ENCODE measurements at places on chromosomes 12 and 14.

DNA sequence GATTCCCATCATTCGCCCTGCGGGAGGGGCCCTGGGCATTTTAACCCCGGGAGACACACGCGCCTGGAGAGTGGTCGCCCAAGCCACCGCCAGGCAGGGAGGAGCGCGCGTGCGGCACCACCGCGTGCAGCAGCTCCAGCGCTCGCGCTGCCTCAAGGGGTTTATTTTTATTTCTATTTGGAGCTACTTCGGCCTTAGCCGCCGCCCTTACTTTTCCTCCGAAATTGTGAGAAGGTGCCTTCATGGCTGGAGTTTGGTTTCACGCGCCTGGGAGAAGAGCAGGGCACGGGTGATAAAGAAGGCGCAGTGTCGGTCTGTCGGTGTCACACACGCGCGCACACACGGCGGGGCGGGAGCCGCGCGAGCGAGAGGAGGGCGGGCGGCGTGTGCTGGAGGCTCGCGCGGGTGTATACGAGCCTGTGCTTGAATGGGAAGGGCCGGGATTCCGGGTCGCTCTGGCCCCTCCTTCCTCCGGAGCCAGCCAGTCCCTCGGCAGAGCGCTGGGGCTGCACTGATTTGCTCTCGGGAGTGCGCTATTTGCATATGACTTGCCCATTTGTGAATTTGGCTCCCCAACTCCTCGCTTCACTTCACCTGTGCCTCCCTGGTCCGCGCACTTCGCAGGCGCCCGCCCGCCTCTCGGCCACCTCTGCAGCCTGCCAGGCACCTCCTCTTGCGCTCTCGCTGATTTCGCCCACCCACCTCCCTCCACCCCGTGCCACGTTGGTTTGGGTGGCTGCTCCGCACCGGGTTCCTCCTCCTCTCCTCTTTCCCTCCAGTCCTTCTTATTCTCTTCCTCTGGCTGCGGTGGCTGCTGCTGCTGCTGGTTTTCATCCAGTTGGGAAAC, 932.3 kb downstream of the DIO2 start:
- DNase-seq: peak; percentile 21

DNA sequence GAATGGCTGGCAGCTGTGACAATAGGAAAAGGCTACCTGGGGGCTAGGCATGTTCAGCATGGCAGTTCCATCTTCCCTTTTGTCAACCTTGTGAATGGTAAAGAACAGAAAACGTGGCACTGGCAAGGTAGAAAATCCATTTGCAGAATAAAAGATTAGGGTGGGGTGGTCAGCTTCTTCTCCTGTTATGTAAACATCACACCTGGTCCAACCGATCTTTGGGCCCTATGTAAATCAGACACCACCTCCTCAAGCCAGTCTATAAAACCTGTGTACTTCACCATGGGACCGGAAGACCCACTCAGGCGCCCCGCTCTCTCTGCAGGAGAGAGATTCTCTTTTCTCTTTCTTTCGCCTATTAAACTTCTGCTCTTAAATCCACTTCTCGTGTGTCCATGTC, 19.6 kb upstream of the TMEM30B start:
- DNase-seq: no peak

GRCh38 chr12:131703161-131703560, 7.7 kb upstream of the SFSWAP start:
- no peak for DNase-seq

DNA sequence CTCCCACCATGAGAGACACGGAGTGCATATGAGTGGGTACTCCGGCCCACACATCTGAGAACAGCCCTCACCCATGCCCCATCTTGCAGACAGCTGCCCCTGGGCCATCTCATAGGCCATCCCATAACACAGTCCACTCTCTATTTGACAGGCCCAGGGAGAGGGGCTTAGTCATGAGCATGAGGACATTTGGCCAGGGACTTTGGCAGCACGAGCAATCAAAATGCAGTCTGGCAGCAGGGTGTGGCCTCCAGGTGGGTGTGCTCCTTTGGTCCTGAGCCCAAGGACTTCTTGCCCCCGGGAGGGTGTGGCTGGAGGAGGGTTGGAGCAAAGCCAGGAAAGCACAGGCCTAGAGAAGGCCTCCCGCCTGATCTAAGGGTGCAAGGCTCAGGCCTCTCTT, 25.6 kb downstream of the EMP1 start:
- DNase-seq: no peak

GRCh38 chr12:6771091-6771495, 1.2 kb upstream of the LAG3 start:
- no peak for DNase-seq

- no peak for DNase-seq
These were observed 124.4 kb upstream of the RTL1 start for GRCh38 chr14:101027966-101028365.

DNA sequence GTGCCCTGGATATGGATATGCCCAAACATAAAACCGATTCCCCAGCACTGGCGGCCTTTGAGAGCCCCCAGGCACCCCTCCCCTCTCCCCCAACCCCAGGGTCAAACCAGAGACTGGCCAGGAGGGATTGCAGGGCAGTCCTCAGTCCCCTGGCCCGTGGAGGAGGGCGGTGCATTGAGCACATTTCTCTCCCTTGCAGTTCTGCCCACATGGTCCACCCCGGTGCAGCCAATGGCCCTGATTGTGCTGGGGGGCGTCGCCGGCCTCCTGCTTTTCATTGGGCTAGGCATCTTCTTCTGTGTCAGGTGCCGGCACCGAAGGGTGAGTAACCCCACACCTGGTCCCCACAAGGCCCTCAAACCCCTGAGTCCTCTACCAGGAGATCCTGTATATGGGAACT, 3.4 kb upstream of the GPR162 start:
- no peak for DNase-seq

DNA sequence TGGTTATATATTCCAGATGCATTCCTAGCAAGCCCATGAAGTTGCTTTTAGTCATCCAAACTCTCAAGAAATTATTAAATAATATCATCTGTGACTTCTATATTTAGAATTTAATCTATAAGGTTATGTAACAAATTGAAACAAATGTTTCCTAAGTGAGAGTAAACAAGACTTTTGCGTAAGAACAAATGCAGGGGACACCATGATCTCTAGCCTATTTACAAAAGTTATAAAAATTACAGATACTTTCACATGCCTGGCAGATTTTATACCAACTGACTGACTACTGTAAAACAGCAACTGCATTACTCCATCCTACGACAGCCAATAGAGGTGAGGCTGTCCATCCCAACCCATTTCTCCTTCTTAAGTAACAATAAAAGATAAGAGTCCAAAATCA, 20.4 kb upstream of the DIO2 start:
- no peak for DNase-seq

DNA sequence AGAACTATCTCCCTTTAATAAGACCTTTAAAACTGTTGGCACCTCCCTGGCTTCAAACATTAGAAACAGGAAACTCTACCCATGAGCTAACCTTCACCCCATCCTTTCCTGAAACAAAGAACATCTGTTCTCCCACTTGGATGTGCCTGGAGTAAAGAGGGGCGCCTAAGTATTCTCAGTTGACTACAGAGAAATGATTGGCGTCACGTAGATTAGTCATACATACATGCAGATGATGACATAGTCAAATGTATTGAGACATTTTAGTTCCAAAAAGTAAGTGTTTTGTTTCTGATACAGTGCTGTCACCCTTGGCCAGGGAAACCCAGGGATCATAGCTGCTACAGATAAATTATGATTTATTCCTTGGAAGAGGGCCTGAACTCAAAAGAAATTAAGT, 260.0 kb upstream of the PLEKHG7 start:
- no peak for DNase-seq

DNA sequence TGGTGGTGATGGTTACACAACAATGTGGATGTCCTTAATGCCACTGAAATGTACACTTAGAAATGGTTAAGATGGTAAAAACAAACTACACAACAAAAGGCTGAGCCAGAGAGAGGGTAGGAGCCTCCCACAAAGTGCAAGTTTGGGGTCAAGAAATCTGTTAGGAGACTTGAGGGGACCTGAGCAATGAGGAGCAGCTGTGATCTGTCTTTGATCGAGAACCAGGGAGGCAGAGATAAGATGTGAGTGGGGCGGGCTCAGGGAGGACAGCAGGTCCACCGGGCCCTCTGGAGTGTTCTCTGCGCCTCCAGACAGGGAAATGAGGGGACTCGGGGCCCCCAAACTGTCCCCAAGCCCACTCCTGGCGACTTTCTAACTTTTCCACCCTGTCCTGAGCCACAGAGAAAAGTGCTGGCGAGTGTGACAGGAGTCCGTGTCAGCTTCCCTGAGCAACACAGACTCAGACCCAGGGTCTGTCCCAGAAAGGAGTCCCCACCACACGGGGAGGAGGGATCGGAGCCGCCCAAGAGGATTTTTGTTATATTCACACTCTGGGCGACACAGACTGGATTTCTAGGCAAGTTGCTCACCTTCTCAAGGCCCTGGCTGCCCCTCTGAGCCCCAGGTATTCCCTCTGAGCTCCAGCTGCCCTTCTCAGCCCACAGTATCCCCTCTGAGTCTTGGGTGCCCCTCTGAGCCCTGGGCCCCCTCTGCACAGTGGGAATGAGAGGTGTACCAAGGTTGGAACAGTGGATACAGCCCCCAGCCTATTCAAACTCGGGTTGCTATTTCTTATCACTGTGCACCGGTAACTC, 11.5 kb upstream of the SCARB1 start:
- DNase-seq: no peak

- DNase-seq: no peak
These were observed 2.9 kb downstream of the ACVRL1 start for GRCh38 chr12:51910168-51910567.

- DNase-seq: no peak
These were observed 58.1 kb downstream of the IFT81 start for GRCh38 chr12:110182281-110182680.

GRCh38 chr12:118404876-118405521, 28.6 kb downstream of the SUDS3 start:
- DNase-seq: no peak

DNA sequence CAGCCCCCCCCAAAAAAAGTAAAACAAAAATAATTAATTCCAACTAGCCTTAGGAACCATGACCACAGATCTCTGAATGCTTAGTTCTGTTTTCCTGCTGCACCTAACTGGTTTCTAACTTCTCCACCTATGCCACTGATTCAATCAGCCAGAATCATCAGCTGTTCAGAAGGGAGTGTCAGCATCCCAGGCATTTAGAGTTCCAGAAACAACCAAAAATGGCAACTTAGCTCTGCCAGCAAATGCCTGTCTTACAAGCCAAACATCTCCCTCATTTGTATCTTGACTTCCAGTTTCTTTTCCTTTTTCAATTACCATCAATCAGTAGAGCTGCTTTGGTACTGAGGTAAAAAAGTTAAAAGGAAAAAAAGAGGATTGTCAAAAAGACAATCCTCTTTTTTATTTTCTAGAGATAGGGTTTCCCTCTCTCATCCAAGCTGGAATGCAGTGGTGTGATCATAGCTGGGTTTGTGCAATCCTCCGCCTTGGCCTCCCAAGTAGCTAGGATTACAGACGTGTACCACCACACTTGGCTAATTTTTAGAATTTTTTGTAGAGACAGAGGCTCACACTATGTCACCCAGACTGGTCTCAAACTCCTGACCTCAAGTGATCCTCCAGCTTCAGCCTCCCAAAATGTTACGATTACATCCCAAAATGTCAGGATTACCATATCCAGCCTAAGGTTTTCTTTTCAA, 45.2 kb upstream of the ISM2 start:
- no peak for DNase-seq

DNA sequence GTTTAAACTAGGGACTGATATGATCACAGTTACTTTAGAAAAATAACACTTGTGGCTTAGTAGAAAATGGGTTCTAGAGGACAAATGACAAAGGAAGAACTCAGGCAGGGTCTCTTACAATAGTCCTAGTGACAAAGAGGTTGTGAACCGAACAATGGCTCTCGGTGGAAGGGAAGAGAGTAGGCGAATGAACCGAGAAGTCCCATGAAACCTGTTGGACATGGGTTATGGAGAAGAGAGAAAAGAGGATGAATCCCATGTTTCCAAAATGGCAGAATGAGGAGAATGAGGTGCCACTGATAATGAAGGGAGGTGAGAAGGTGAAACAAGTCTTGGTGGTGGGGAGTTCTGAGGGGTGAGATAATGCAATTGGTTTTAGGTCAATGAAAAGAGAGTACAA, 94.1 kb downstream of the PPM1H start:
- no peak for DNase-seq

- no peak for DNase-seq
These were observed 277.5 kb upstream of the TBX3 start for GRCh38 chr12:114961491-114961890.

- no peak for DNase-seq
These were observed 318.7 kb downstream of the LRFN5 start for GRCh38 chr14:41925409-41925808.

- no peak for DNase-seq
These were observed 40.3 kb downstream of the FERMT2 start for GRCh38 chr14:52910572-52910971.

DNA sequence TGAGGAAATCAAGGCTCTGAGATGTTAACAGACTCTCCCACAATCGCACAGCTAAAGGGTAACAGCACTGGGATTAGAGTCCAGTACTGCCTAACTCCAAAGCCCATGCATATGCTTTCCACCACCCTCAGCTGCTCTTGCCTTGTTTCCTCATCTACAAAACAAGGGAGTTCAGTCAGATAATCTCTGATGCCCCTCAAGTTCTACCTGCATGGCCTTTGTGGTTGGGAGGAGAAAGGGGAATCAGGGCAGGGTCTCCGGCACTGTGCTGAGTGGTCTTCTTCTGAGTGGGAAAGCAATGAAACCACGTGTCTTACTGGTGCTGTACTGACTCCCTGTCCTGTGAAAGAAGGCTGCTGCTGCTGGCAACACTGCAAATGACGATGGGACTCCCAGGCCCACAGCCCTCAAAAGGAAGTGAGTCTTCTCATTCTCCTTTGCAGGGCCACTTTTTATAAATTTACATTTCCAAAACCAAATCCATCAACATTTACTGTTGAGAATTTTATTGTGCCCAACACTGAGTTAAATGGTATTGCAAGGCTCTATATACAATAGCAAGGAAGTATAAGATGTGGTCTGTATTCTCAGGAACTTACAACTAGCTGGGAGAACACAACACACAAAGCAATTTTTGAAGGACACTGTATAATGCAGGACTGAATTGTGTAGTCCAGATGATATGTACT, 19.7 kb upstream of the DUSP16 start:
- no peak for DNase-seq

DNA sequence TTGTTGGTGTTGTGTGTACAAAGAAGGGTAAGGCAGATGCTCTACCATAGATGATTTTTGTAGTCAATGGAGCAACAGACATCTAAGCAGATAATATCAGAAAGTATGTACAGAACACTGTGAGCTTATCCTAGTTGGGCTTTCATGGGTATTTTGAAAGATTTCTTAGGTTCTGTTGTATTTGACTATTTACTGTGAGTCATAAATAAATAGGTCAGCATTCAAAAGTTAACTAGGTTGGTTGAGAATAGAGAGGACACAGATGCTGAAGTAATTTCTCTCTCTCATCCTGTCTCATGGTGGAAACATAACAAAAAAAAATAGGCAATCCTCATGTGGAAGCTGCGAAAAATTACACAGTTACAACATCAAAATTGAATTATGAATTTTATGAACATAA, 413.5 kb downstream of the CCDC91 start:
- no peak for DNase-seq

- DNase-seq: no peak
These were observed 167.1 kb downstream of the TSPAN9 start for GRCh38 chr12:3244219-3244750.

Data from NCI-H1930 (cell line).